Osteocyte (in vitro differentiated cells): ENCODE measurements at places on chromosomes 1 and 21.

DNA sequence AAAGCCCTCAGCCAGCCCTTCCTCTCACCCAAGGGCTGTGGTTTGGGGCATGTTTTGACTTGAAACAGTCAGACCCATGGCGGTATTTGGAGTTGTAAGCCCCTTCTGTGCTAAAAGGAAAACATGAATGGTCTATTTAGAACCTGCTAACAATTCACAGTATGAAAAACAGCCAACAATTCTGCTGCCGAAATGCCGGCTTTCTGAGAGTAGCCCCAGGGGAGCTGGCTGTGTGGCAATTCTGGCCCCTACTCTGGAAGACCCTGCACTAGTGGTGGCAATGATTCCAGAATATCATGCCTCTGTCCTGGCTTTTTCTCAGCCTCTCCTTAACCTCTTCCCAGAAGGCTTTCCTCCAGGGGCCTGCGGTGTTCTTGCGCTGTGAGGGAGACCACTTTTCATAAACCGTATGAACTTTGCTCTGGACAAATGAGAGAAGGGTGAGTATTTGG lies 118.7 kb downstream of the EDEM3 start:
- DNase-seq: no peak

GRCh38 chr1:30516485-30516858 lies 206.9 kb downstream of the MATN1 start:
- DNase-seq: peak; percentile 65

DNA sequence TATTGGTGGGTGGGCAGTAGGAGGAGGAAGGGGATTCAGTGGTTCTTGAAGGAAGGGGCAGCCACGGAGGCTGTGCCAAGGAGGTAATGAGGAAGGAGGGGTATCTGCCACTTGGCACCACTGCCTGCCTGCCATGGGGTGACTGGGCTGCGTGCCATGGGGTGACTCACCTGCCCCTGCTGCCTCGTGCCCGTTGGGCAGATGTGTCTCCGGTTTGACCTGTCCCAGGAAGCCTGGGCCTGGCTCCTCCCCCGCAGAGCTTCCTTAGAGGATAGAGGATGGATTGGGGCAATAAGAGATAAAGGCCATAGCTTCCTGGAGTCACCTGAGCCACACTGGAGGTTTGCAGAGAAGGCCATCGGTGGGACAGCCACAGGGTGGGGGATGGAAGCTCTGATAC lies 1.7 kb downstream of the PADI3 start:
- DNase-seq: no peak

DNA sequence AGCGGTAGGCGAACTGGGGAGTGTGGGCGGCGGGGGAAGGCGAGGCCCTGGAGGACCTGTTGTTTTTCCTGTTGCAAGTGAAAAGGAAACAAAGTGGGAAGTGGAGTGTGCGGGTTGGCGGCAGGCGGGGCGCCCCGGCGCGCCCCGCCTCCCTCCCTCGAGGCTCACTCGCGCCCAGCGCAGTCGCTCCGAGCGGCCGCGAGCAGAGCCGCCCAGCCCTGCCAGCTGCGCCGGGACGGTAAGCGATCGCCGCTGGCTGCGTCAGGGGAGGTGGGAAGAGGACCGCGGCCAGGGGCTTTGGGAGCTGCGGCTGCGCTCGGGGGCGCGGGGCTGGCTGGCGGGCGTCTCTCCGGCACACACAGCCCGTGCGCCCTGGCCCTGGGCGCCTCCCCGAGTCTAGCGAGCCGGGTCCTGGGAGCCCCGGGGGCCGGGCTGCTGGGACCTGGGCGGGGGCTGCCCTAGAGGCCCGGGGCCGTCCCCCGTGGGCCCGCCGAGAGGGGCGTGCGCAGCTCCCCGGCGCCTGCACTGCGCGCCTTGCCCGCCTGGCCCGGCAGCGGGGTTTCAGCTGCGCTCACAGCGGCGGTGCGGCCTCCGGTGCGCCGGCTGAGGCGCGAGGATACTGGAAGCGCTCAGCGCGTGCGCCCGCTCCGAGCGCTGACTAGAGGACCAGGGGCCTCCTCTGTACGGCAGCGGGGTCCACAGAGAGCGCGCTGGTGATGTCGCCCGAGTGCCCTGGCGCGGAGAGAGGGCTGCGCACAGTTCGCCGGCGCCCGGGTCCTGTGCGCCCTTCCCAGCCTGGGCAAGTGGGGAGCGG lies at the start of gene PIK3CD:
Gene PIK3CD (plus strand): TSS at position 167 of the 814 bp plus-strand sequence. CDS start 58,725 bp downstream, outside the sequence.
- no peak for DNase-seq

- DNase-seq: no peak
Measured at GRCh38 chr1:173997791-173998190, 24.4 kb downstream of the RC3H1 start.

GRCh38 chr1:81446000-81446669 lies 354.6 kb upstream of the ADGRL2 start:
- no peak for DNase-seq

DNA sequence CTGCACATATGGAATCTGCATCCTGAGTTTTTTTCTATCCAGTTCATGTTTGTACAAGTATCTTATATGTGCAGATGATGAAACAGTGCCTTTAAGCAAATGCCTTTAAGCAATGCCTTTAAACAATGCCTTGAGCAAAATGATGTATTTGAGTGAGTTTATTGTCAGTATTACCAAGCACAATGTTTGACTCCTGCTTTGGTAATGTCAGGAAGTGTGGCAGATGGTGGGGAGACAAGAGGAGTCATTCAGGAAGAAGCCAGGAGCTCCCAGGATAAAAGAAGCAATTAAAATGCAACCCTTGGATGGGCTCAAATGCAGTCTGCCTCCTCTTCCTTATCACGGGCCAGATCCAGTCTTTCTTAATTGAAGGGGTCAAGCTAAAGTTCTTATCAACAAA lies 108.7 kb upstream of the KCNJ15 start:
- no peak for DNase-seq

- DNase-seq: no peak
Measured at GRCh38 chr1:233304489-233305102, 9.1 kb upstream of the PCNX2 start.

DNA sequence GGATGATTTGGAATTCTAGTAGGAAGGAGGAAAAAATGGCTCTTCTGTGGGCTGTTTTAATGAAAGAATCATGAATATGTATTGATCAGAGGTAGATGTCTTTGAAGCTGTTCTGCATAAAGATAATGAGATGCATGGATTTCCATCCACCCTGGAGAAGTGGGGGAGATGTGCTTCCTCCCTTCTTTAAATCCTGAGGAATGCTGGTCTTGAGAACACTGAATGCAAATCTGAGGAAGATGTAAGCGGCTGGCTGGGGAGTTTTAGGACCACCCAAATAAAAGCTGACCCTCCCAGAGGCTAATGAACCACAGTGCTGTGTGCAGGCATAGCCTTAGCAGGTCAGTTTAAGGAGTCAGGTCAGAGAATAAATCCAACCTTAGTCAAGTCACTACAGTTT lies 37.3 kb downstream of the ZMYND12 start:
- DNase-seq: no peak

DNA sequence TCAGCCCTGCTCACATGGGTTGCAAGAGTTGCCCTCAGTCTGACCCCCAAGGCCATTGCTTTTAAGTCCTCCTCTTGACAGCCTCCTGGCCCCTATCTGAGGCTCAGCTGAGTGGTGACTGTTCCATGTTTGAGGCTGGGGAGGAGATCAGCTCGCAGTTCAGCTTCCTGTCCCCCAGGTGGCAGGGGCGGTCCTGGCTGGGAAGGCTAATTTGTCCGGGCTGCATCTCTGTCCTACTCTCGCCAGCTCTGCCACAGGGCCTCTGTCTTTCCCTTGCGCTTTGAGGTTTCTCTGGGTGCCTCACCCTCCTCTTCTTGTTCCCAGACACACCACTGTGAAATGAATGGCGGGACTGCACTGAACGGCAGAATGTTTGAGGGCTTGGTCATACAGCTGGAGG lies 157.3 kb downstream of the KCNJ6 start:
- DNase-seq: peak; percentile 90
